Osteocyte (in vitro differentiated cells): ENCODE measurements at places on chromosomes 2 and 18. TPM values are rescaled to one million over a fixed set of nuclear protein-coding genes. Genes with fewer than 3 reads are reported as not detected.
A peak's percentile ranks its signal among the peaks of the same experiment; 100 is the strongest.

DNA sequence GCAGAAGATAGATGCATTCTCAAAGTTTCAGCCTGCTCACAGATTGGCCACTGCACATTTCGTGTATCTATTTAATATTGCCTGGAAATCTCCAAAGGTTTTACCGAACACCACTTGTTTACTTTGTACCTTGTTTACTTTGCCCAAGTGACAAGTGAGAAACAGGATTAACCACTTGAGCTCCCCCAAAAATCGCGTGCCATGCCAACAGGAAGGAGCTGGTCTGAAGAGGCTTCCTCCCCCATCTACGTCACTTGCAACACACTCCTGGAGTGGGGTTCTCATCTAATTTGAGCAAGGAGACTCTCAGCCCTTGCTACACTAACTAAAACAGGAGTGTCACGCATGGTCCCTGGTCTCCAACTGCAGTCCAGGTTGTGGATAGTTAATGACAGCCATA, 212.5 kb upstream of the TMEM200C start:
- DNase-seq = no peak

DNA sequence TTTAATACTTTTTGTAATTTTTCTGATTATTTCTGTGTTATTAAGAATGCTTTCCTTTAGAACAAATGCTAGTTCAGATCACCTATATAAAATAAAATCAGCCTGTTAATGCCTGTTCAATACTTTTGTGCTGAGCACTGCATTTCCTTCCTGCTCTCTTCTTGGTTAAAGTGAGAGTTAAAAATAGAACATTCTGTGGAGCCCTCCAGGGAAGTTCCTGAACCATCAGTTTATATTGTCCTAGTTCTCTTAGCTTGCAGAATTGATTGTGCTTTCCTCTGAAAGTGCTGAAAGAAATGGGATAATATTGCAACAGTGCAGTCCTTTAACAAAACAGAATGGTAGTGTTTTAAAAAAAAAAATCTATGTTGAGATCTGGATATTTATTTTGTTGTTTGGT, 74.6 kb upstream of the UBXN4 start:
- no peak for DNase-seq

- DNase-seq = peak; percentile 42
Measured at GRCh38 chr18:58756148-58756547, 84.9 kb downstream of the MALT1 start.

DNA sequence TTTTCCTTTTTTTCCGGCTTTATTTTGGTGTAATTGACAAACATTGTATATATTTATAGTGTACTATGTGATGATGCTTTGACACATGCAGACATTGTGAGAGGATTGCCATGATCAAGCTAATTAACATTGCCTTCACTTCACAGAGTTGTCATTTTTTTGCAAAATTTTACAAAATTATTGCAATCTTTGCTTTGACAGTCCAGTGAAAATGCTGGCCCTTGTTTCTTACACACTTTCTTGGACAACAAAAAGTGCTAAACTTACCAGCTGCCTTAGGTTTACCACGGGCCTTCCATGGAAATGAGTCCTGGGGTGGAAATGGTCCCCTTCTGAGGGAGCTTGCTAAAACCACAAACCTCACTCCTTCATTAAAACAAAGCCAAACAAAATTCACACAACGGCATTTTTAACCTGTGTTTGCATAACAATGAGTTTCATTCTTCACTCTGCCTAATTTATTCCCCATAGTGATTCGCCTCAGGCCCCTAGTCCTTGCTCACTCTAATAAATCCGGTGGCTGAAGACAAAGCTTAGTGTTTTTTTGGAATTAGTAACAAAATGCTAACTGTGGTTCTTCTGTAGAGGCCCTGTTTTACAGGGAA, 32.2 kb downstream of the LINC00305 start:
- no peak for DNase-seq

DNA sequence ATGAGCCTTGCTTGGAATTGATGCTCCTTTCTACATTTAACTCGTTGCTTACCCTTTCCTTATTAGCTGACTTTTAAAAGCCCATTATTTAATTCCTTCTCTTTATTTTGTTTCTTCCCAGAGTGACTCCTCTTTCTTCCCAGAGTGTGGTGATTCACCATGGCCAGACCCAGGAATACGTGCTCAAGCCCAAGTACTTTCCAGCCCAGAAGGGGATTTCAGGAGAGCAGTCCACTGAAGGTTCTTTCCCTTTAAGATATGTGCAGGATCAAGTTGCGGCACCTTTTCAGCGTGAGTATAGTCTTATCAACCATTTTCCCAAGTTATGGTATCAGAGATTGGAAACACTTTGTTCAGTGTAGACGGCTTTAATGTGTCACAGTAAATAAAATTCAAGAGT, 163.7 kb downstream of the LTBP1 start:
- DNase-seq = no peak

GRCh38 chr2:235502336-235502735, 8.5 kb downstream of the AGAP1 start:
- DNase-seq = no peak

GRCh38 chr18:72762515-72763122, 105.2 kb downstream of the NETO1 start:
- no peak for DNase-seq

GRCh38 chr2:78301166-78301789, 724.2 kb upstream of the REG3G start:
- DNase-seq = no peak

GRCh38 chr18:43159086-43159770, 43.7 kb upstream of the RIT2 start:
- no peak for DNase-seq

GRCh38 chr18:8366656-8367055, 242.6 kb upstream of the RAB12 start:
- DNase-seq = no peak

DNA sequence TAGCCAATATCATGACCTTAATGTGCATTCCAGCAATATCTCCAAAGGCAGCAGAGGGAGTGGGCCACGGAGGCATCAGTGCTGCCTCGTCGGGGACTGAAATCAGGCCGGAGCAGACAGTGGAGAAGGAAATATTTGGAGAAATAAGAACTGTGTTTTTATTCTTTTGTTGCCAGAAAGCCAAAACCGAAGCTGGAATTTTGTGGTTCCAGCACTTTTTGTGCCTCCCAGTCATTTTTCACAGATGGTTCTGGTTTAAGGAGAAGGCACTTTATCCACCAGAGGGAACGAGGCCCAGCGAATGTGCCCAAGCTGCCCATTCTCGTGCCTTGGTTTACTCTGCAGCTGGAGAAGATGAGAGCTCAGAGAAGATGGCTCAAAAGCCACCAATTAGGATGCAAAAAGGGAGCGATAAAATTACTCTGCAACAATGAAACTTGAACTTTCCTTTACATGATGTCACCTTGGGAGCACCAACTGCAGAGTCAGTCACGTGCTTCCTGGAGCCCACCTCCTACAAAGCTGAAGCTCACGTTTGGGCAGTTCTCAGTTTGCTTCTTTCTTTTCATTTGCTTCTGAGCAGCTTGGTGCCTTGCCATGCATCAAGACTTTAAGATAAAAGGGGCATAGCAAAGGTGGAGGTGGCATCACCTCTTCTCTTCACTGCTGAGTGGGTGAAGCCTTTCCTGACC, 288.7 kb downstream of the LPIN1 start:
- DNase-seq = no peak

The THSD7B gene
- 0.37 TPM in 1 of 2 replicates, not detected in the other for total RNA-seq

The HOXD8 gene
- total RNA-seq = not detected in 2 replicates

The HDLBP gene
- total RNA-seq = 839 and 856 TPM in 2 replicates

The OXER1 gene
- total RNA-seq = not detected in 2 replicates

The MC4R gene
- not detected in 2 replicates for total RNA-seq

The HAAO gene
- 0.73 and 1.1 TPM in 2 replicates for total RNA-seq

The RAPGEF4 gene
- total RNA-seq = 0.91 and 1.2 TPM in 2 replicates

The MFSD2B gene
- total RNA-seq = not detected in 2 replicates

The CHRND gene
- total RNA-seq = not detected in 2 replicates

The MORN2 gene
- total RNA-seq = 12.8 and 16.9 TPM in 2 replicates

The CD8B2 gene
- total RNA-seq = not detected in 2 replicates

The LIPT1 gene
- total RNA-seq = 4.9 and 6.3 TPM in 2 replicates

The TBC1D8 gene
- 15.2 and 16.3 TPM in 2 replicates for total RNA-seq

The CD226 gene
- 0.46 and 0.81 TPM in 2 replicates for total RNA-seq

The TCF7L1 gene
- 31.8 and 32.4 TPM in 2 replicates for total RNA-seq

The TUBB8B gene
- total RNA-seq = not detected in 2 replicates
